Occipital lobe (tissue), 3 donors: ENCODE measurements at places on chromosomes 12 and 14. TPM values are rescaled to one million over a fixed set of nuclear protein-coding genes. Genes with fewer than 3 reads are reported as not detected.

Gene NANOG
- not detected for total RNA-seq

Gene PHETA1
- 5.8 TPM for total RNA-seq

Gene TOMM20L
- not detected for total RNA-seq

Gene AGAP2
- 25.6 TPM for total RNA-seq

Gene CLEC12A
- not detected for total RNA-seq
